ENCODE measurements at places on chromosomes 4 and X.

DNA sequence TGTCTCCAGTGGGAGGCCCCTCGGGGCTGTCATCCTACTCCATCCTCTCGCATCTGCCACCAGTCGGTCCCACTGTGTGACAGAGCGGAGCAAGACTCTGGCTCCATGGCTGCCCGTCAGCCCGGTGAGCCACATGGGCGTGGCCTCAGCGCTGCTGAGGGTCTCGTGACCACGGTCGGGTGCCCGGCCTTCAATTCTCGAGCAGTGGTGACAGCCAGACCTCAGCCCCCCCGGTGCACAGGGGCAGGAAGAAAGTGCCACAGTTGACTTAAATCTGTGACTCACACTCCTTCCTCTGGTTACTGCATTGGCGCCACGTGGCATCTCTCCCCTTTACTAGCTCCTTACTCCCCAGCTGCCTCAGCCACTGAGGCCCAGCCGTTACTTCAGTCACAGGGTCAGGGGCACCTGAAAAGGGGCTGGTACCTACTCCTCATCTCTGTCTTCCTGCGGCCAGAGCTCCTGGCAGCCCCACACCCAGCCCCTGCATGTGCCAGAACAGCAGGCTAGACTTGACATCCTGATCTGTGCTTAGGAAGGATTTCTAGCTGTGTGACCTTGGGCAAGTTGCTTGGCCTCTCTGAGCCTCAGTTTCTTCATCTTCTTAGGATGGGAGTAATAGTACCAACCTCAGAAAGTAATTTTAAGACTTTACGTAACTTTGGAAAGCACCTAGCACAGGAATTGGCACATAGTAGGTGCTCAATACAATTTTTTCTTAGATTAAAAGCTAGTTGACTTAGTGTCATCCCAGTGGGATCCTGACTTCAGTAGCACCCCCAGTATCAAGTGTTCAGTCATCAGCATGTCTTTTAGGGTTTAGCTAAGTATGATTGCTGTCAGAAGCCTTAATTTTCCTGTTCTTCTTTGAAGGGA is 66.1 kb downstream of the TNIP2 start:
- no peak for DNase-seq

- no peak for DNase-seq
These were observed 13.6 kb downstream of the JADE1 start for GRCh38 chr4:128823025-128823661.

- no peak for DNase-seq
These were observed 175.2 kb downstream of the ADGRL3 start for GRCh38 chr4:61375301-61375700.

DNA sequence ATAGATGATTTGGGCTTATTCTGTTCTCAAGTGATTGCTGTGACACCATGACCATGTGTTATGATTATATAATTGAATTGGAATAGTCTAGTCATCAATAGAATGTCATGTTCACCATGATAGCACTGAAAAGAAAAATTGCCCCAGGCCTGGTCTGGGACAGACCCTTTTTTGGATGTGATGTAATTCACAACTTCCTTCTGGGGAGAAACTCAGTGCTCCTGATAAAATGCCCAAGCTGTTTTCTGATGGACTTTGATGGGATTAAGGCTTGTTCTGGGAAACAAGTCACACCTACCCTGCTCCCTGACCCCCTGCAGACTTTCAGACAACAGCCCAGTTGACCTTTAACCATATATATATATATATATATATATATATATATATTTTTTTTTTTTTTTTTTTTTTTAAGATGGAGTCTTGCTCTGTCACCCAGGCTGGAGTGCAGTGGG is 65.3 kb downstream of the RHOH start:
- DNase-seq = no peak

DNA sequence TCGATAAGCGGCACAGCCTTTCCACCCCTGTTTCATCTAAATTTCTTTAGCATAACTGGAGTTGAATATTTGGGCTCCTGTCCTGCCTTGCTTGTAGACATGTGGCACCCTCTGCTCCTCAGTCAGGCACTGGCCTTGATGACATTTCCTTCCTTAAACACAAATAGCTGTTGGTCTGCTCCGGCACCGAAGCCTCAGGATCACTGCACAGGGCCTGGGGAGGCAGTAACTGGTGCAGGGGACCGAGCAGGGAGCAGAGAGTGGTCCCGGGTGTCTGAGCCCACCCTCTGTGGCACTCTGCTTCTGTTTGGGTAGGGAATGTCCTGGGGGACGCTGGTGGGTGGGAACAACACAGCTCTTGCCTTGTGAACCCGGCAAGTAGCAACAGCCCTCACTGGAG is 13.6 kb downstream of the RGS12 start:
- no peak for DNase-seq

DNA sequence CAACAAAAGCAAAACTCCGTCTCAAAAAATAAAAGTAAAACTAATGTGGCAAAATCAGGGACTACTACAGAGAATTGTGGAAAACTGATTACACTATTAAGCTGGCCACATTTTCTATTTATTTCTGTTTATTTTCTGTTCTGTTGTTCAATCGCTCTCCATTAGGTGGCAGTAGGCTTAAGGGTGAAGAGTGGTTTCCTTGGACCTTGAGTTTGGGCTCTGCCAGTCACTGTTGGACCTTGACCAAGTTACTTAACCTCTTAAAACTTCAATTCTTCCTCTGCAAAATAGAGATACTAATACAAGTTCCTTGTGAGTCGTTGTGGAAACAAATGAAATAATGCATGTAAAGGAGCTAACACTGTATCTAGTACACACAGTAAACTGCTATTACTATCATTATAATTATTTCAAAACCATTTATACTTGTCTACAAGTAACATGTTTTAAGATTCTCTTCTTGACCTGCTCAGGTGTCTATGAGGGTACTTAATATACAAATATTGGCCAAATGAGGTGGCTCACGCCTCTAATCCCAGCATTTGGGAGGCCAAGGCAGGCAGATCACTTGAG is 15.2 kb downstream of the HSD17B11 start:
- DNase-seq = no peak

- DNase-seq = no peak
These were observed 38.9 kb downstream of the STARD8 start for GRCh38 chrX:68686097-68686977.

DNA sequence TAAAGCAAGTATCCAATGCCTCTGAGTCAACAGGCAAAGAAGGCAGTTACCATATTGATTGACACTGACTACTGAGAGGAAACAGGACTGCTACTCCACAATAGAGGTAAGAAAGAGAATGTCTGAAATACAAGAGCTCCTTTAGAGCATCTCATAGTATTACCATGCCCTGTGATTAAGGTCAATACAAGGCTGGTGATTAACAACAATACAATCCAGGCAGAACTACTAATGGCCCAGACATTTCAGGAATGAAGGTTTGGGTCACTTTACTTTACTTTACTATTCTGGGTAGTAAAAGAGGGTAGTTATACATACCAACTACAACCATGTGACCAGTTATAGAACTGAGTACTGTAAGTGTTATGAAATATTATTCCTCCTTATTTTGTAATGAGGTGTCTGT is 44.5 kb downstream of the BRWD3 start:
- DNase-seq = no peak

GRCh38 chrX:44203791-44204190 is 139.7 kb downstream of the EFHC2 start:
- DNase-seq = peak; percentile 16

DNA sequence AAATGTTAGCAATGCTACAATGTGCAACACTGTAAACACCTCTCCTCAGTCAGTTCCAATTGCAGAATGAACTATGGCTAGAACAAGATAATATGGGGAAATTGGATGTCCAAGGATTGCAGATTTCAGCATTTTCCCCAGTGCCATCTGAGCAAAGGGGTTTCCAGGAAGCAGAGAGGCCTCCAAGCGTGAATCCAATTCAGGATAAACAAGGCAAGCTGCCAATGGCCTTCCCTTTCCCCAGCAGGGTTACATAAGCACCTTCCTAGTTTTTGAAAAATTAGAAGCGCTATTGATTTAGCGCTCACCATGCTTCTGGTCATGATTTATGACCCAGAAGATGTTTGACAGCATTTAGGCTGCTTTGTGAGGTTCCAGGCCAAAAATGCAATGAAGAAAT is 223.0 kb upstream of the GATB start:
- peak; percentile 78 for DNase-seq

GRCh38 chr4:185520119-185520518 is 15.2 kb downstream of the PDLIM3 start:
- no peak for DNase-seq

DNA sequence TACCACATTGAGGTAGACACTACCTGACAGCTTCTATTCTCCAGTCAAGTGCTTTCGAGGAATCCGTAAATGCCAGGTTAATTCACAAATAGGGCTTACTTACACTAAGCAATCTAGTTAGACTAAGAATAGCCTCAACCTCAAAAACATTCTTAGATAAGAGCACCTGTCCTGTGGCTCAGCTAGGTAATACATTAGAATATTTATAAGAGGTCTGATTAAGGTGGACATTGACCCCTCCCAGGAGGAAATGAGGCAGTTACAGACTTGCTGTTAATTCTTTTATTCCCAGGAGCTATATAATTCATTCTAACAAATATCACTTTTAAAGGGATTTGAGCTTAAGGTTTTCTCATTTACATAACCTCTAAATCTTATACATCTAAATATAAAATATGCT is 758.1 kb downstream of the GRID2 start:
- no peak for DNase-seq

GRCh38 chr4:173370130-173370476 is 651 bp upstream of the SAP30 start:
- DNase-seq = no peak

- no peak for DNase-seq
These were observed 544.9 kb upstream of the CPXCR1 start for GRCh38 chrX:88202149-88202548.
